ENCODE measurements at places on chromosomes 13 and 19. TPM values are rescaled to one million over a fixed set of nuclear protein-coding genes. Genes with fewer than 3 reads are reported as not detected.

- H3K27ac ChIP-seq = no peak overlapping the region
- peaks cover 85% of the 10 kb centered on the region for H3K36me3 ChIP-seq
- peak overlapping the region; percentile 79 for H3K4me3 ChIP-seq
- no peak for DNase-seq
Measured at GRCh38 chr19:12527034-12527836, 24.0 kb downstream of the ZNF564 start.

- no peak for DNase-seq
- no peak overlapping the region for H3K4me3 ChIP-seq
- H3K27me3 ChIP-seq = peaks cover 15% of the 10 kb centered on the region
- H3K4me1 ChIP-seq = no peaks in the 10 kb centered on the region
- no peak overlapping the region for H3K27ac ChIP-seq
Measured at GRCh38 chr19:29660835-29661234, 4.4 kb upstream of the PLEKHF1 start.

DNA sequence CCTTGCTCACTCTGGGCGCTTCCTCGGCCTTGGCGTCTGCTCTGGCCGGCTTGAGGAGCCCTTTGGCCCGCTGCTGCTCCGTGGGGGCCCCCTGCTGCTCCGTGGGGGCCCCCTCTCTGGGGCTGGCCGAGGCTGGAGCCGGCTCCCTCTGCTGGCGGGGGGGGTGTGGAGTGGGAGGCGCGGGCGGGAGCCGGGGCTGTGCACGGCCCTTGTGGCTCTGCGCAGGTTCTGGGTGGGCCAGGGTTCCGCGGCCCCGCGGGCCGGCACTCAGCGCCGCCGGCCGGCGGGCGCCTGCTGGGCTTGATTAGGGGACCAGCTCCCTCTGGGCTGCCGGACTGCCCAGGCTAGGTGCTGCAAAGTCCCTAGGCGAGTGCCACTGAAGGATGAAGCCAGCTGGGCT is 436.2 kb downstream of the SLITRK6 start:
- H3K27me3 ChIP-seq = no peaks in the 10 kb centered on the region
- H3K4me1 ChIP-seq = no peaks in the 10 kb centered on the region
- no peak for DNase-seq
- H3K27ac ChIP-seq = no peak overlapping the region
- no peaks in the 10 kb centered on the region for H3K36me3 ChIP-seq
- no peak overlapping the region for H3K4me3 ChIP-seq

DNA sequence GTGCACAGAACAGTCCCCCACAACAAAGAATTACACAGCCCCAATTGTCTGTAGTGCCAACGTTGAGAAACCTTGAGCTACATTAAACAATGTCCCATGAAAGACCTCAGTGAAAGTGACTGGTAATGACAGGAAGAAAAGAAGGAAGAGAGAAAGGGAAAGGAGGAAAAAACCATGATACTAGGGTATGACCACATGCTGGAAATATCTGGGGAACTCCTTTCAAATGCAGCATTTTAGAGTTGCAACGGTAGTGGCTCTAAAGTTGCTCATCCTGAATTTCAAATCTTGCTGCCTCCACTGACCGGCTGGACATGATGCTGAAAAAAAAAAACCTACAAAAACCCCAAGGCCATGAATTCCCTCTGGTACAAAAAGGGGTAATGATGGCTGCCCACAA is 26.5 kb downstream of the FPR3 start:
- no peaks in the 10 kb centered on the region for H3K27me3 ChIP-seq
- no peak for DNase-seq
- no peak overlapping the region for H3K4me3 ChIP-seq
- H3K27ac ChIP-seq = no peak overlapping the region

UBL3 gene
- total RNA-seq = 23.3 TPM

DNA sequence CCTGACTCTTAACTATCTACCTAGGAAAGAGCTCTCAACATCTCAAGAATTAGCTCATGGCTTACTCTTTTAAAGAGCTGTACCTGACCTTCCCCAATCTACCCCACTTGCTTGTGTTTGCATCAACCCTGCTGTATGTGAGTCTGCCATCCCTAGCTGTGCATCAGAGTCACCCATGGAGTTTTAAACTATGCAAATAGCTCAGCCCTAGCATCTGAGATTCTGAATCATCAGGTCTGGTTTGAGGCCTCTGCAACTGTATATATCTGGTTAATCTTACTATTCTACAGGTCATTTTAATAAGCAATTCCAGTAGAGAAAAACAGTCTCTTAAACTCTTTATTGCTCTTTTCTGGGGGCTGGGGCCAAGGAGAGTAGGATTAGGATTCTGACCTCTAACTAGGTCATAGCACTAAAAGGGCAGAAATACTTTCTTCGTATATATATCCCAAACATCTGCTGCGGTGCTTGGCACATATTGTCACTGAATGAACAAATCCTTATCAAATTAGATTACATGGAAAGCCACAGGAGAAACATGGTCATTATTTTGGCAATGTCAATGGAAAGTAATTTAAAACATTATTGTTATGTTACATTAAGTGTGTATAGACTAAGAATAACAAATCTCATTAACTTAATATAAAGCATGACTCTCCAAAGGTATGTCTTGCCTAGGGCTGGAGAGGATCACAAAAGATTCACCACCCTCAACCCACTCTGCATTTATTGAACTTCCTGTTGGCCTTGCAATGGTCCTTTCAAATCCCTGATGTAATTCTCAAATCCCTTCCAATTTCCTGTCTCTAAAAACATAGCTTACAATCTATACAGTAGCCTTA is 232.2 kb downstream of the DACH1 start:
- no peak overlapping the region for H3K4me3 ChIP-seq
- H3K27ac ChIP-seq = no peak overlapping the region
- H3K36me3 ChIP-seq = no peaks in the 10 kb centered on the region
- no peaks in the 10 kb centered on the region for H3K27me3 ChIP-seq
- H3K4me1 ChIP-seq = no peaks in the 10 kb centered on the region
- no peak for DNase-seq

DNA sequence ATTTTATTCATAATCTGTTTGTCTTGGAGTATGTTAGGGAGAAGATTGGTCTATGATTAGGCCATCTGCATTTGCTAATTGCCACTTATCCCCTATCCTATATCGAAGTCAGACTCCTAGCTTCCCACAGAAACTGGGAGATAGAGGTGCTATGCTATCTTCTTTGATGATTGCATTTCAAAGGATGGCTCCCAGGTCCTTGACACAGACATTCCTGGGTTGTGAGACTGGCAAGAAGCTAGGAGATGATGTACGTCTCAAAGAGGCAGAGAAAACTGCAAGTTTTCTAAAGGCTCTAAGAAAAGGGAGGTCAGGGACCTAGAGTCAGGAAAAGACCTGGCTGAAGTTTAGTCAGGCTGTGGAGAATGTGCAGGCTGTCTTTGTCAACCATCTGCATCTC is 1251.9 kb downstream of the PCDH17 start:
- no peaks in the 10 kb centered on the region for H3K36me3 ChIP-seq
- H3K4me1 ChIP-seq = no peaks in the 10 kb centered on the region
- no peak overlapping the region for H3K27ac ChIP-seq
- peak; percentile 47 for DNase-seq
- H3K4me3 ChIP-seq = no peak overlapping the region
- no peaks in the 10 kb centered on the region for H3K27me3 ChIP-seq

GRCh38 chr13:71030784-71031183 is 836.2 kb downstream of the DACH1 start:
- H3K4me3 ChIP-seq = peak overlapping the region; percentile 71
- no peaks in the 10 kb centered on the region for H3K36me3 ChIP-seq
- H3K27ac ChIP-seq = peak overlapping the region; percentile 30
- peaks cover 5% of the 10 kb centered on the region for H3K4me1 ChIP-seq

DNA sequence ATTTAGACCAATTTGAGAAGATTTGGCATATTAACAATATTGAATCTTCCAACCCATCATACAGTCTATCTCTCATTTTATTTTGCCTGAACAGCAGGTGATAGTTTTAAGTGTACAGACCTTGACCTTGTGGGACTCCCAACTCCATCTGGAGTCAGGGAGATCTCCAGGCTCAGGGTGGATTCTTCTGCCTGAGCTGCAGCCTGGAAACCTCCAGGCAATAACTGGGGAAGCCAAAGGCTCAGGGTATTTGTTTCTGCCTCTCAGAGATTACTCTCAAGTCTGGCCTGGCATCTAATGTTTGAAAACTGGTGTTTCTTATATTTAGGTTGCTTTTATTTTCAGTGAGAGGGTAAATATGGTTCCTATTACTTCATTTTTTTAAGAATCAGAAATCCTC is 102.1 kb upstream of the C1QTNF9B start:
- no peak overlapping the region for H3K4me3 ChIP-seq
- no peaks in the 10 kb centered on the region for H3K27me3 ChIP-seq
- no peaks in the 10 kb centered on the region for H3K36me3 ChIP-seq
- H3K27ac ChIP-seq = no peak overlapping the region
- DNase-seq = peak; percentile 20

GRCh38 chr13:50171590-50172282 is 156.5 kb downstream of the KCNRG start:
- no peak overlapping the region for H3K27ac ChIP-seq
- H3K36me3 ChIP-seq = no peaks in the 10 kb centered on the region
- no peak for DNase-seq
- H3K27me3 ChIP-seq = no peaks in the 10 kb centered on the region
- H3K4me3 ChIP-seq = no peak overlapping the region

SYDE1 gene
- total RNA-seq = 13.9 TPM

PDX1 gene
- not detected for total RNA-seq

SBK2 gene
- total RNA-seq = 6.6 TPM

CCDC70 gene
- not detected for total RNA-seq

DNA sequence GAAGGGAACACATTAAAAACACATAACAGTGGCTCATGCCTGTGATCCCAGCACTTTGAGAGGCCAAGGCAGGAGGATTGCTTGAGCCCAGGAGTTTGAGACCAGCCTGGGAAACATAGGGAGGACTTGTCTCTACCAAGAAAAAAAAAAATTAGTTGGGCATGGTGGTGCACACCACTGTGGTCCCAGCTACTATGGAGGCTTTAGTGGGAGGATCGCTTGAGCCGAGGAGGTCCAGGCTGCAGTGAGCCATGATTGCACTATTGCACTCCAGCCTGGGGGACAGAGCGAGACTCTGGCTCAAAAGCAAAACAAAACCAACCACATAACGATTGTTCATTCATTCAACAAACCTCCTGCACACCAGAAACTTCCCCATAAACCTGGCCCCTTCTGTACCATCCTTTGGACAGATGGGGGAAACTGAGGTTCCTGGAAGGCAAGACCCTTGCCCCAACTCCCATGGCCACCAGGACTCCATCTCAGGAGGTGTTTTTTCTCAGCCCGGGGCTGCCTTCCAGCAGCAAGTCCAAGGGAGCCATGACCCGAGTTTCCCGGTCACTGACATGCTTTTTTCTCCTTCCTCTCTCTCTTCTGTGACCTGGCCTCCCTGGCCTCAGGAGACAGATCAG is 4.3 kb downstream of the FOSB start:
- H3K4me1 ChIP-seq = no peaks in the 10 kb centered on the region
- no peaks in the 10 kb centered on the region for H3K36me3 ChIP-seq
- no peak for DNase-seq
- H3K27ac ChIP-seq = no peak overlapping the region

DNA sequence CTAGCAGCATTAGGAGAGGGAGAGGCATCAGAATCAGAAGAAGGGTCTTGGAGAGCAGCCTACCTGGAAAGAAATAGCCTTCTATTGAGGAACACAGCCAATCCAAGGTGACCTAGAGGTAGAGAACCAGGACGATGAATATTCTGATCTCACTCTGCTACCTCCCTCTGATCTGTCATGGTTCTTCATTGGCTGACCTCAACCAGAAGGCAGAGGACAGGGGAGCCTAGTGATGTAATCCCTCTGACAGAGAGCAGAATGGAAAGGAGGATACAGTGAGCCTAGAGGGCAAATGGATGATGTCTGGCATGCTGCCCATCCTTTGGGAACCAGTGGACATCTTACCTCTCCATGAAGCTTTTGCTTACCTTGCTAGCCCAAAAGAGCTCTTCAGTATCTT is 3.6 kb downstream of the ZNF507 start:
- H3K4me1 ChIP-seq = peaks cover 5% of the 10 kb centered on the region
- no peak for DNase-seq
- H3K27me3 ChIP-seq = no peaks in the 10 kb centered on the region
- H3K27ac ChIP-seq = no peak overlapping the region
- peaks cover 58% of the 10 kb centered on the region for H3K36me3 ChIP-seq
- H3K4me3 ChIP-seq = no peak overlapping the region

- no peak overlapping the region for H3K27ac ChIP-seq
- no peaks in the 10 kb centered on the region for H3K4me1 ChIP-seq
- no peak for DNase-seq
- H3K4me3 ChIP-seq = no peak overlapping the region
- H3K36me3 ChIP-seq = no peaks in the 10 kb centered on the region
Measured at GRCh38 chr13:96797136-96797535, 197.1 kb downstream of the OXGR1 start.

TMEM59L gene
- 7.2 TPM for total RNA-seq

DNA sequence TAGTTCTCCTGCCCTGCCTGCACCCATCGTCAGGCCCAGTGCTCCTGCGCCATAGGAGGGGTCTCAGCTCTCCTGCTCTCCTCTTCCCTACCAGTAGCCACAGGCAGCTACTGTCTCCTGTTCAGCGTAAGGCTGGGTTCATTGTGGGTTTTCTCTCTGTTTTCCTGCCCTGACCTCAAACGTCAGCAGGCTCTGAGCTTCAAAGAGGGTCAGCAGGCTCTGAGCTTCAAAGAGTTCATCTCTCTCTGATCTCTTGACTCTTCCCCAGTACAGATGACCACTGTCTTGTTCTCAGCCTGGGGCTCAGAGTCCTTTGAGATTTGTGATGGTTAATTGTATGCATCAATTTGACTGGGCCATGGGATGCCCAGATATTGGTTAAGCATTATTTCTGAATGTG is 4.6 kb upstream of the CPB2 start:
- H3K27me3 ChIP-seq = no peaks in the 10 kb centered on the region
- no peaks in the 10 kb centered on the region for H3K4me1 ChIP-seq
- no peaks in the 10 kb centered on the region for H3K36me3 ChIP-seq
- H3K27ac ChIP-seq = no peak overlapping the region
- no peak for DNase-seq

DNA sequence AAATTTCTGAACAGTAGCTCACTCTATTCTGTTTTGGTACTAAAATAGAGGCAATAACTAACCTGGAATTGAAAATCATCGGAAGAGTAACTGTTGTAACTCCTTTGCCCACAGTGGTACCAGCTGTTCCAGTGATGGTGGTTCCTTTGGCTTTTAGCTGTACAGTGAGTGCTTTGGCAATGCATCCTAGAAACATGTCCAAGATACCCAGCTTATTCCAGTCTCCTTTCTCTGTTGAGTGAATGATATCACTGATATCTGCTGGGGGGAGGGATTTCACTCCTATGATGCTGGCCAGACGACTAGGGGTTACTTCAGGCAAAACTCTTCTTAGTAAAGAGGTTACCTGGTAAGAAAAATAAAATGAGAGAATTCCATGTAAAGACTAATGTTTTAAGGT is 40.6 kb upstream of the FBXL3 start:
- DNase-seq = no peak
- peaks cover 30% of the 10 kb centered on the region for H3K36me3 ChIP-seq
- no peaks in the 10 kb centered on the region for H3K4me1 ChIP-seq
- no peaks in the 10 kb centered on the region for H3K27me3 ChIP-seq

Data from endodermal cell (in vitro differentiated cells).